ENCODE measurements at places on chromosomes 5 and 9. TPM values are rescaled to one million over a fixed set of nuclear protein-coding genes. Genes with fewer than 3 reads are reported as not detected.
A peak's percentile ranks its signal among the peaks of the same experiment; 100 is the strongest.

DNA sequence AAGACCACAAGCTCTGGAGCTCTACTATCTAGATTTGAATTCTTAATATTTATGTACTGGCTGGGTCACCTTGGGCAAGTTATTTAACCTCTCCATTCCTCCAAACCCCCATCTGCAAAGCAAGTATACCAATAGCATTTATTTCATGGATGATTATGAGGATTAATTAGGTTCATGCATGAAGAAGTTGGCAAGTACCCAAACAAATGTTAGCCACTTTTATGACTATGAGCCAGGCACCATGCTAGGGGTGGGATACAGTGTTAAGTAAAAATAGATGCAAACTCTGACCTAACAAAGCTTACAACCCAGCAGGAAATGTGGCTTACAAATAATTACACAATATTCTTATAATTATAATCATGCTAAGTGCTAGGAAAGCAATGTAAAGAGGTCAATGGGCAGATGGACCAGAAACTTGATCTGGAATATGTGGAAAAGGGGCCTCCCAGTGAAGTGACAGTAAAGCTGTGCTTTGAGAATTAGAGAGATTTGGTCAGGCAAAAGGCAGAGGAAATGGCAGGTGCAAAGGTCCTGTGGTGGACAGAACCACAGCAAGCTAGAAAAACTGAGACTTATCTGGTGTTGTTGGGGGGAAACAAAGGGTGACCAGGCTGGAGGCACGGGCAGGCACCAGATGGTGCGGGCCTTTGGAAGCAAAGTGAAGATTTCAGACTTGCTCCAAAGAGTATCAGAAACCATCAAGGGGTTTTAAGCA is 525.2 kb upstream of the TRPC7 start:
- no peaks in the 10 kb centered on the region for H3K36me3 ChIP-seq
- no peaks in the 10 kb centered on the region for H3K27me3 ChIP-seq
- no peak overlapping the region for H3K27ac ChIP-seq

SLC1A1 gene
- 0.14 TPM for total RNA-seq

- no peaks in the 10 kb centered on the region for H3K36me3 ChIP-seq
- H3K4me3 ChIP-seq = no peak overlapping the region
- no peak for DNase-seq
- no peaks in the 10 kb centered on the region for H3K4me1 ChIP-seq
- H3K27ac ChIP-seq = no peak overlapping the region
Observed at GRCh38 chr5:2666081-2666480, 85.4 kb downstream of the IRX2 start.

GRCh38 chr9:20065796-20066700 is 277.2 kb upstream of the SLC24A2 start:
- H3K4me3 ChIP-seq = no peak overlapping the region
- no peak overlapping the region for H3K27ac ChIP-seq
- peaks cover 18% of the 10 kb centered on the region for H3K27me3 ChIP-seq
- peaks cover 4% of the 10 kb centered on the region for H3K4me1 ChIP-seq

ADAMTS13 gene
- total RNA-seq = 1.5 TPM

TGFBR1 gene
- total RNA-seq = 30.6 TPM

- peaks cover 43% of the 10 kb centered on the region for H3K36me3 ChIP-seq
- peaks cover 23% of the 10 kb centered on the region for H3K4me1 ChIP-seq
- peak overlapping the region; percentile 31 for H3K4me3 ChIP-seq
- no peaks in the 10 kb centered on the region for H3K27me3 ChIP-seq
- peak overlapping the region; percentile 57 for H3K27ac ChIP-seq
- no peak for DNase-seq
Observed at GRCh38 chr9:124356745-124357390, 58.4 kb downstream of the PSMB7 start.

GRCh38 chr5:180468732-180469585 is 25.2 kb upstream of the CNOT6 start:
- DNase-seq = no peak
- H3K27ac ChIP-seq = no peak overlapping the region
- peaks cover 7% of the 10 kb centered on the region for H3K27me3 ChIP-seq
- H3K4me3 ChIP-seq = no peak overlapping the region

- no peak overlapping the region for H3K4me3 ChIP-seq
- H3K27me3 ChIP-seq = no peaks in the 10 kb centered on the region
- no peak for DNase-seq
- H3K4me1 ChIP-seq = no peaks in the 10 kb centered on the region
- H3K36me3 ChIP-seq = peaks cover 3% of the 10 kb centered on the region
Observed at GRCh38 chr9:86041311-86041741, 58.0 kb downstream of the GOLM1 start.

DNA sequence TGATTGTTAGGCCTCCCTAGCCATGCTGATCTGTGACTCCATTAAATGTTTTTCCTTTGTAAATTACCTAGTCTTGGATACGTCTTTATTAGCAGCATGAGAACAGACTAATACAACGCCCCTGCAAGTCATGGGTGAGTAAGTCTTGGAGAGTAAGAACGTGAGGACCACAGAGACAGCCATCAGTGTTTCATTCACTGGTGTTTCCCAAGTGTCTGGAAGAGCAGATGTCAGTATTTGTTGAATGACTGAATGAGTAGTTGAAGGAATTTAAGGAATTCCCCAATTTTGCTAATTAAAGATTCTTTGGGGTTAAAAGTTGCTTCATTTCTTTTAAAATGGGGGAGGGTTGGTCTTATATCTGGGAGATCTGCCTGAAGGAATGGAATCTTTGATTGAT is 178.8 kb downstream of the TRIO start:
- no peak overlapping the region for H3K27ac ChIP-seq
- H3K36me3 ChIP-seq = no peaks in the 10 kb centered on the region
- H3K4me3 ChIP-seq = no peak overlapping the region
- H3K27me3 ChIP-seq = no peaks in the 10 kb centered on the region
- no peak for DNase-seq

KCNV2 gene
- total RNA-seq = not detected

DNA sequence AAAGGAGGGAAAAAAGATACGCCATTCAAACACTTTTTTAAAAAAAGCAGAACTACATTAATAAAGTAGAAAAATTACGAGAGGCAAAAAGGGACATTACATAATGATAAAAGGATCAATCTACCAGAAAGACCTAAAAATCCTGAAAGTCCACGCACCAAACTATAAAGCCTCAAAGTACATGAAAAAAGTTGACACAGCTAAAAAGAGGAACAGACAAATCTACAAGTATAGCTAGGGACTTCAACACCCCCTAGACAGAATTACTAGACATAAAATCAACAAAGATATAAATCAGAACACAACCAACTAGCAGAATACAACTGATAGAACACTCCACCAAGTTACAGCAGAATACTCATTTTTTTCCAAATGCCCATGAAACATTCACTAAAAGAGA is 11.1 kb downstream of the CAMSAP1 start:
- no peak overlapping the region for H3K4me3 ChIP-seq
- peaks cover 22% of the 10 kb centered on the region for H3K36me3 ChIP-seq
- H3K27me3 ChIP-seq = no peaks in the 10 kb centered on the region
- H3K4me1 ChIP-seq = peaks cover 33% of the 10 kb centered on the region

GRCh38 chr9:79131246-79131774 is 440.5 kb upstream of the TLE4 start:
- DNase-seq = no peak
- H3K4me3 ChIP-seq = no peak overlapping the region
- H3K27ac ChIP-seq = no peak overlapping the region
- H3K27me3 ChIP-seq = no peaks in the 10 kb centered on the region
- no peaks in the 10 kb centered on the region for H3K36me3 ChIP-seq
- no peaks in the 10 kb centered on the region for H3K4me1 ChIP-seq

JAKMIP2 gene
- total RNA-seq = 4.1 TPM

All from activated T-helper 2 cell treated with anti-CD3 and anti-CD28 coated beads, Interferon-gamma antibody, Interleukin-2, Interleukin-4, amounts not matched to agents 10 μg/mL and 5 μg/mL and 100 μg/mL, durations not matched to agents 14 hours and 24 hours and 36 hours (primary cell).